Right ventricle myocardium superior (tissue), 1 donor: ENCODE measurements at places on chromosomes 13 and 19. TPM values are rescaled to one million over a fixed set of nuclear protein-coding genes. Genes with fewer than 3 reads are reported as not detected.
A peak's percentile ranks its signal among the peaks of the same experiment; 100 is the strongest.

Gene FREM2
- 0.03 TPM for total RNA-seq

Gene SLITRK6
- 0.83 TPM for total RNA-seq

Gene PRKCG
- total RNA-seq, result not detected

GRCh38 chr19:51811344-51811743 is 16.4 kb downstream of the FPR3 start:
- peak; percentile 61 for DNase-seq

GRCh38 chr19:3691372-3691716 is 8.9 kb downstream of the PIP5K1C start:
- DNase-seq, result no peak

DNA sequence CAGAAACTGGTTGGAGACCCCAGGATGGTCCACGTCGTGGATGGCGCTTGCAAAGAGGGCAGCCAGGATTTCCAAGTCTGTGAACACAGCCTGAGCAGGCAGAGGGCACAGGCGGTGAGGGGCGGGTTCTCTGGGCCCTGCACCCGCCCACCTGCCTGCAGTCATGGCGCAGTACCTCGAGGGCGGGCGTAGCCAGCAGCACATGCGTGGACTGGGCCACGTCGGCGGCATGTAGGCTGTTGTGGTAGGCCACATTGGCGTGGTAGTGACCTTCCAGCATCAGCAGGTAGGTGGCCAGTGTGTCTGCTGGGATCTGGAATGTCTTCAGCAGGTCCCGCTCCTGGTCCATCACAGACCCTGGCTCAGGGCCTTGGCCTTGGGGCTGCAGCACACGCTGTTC is 8.1 kb downstream of the PDE4C start:
- no peak for DNase-seq

DNA sequence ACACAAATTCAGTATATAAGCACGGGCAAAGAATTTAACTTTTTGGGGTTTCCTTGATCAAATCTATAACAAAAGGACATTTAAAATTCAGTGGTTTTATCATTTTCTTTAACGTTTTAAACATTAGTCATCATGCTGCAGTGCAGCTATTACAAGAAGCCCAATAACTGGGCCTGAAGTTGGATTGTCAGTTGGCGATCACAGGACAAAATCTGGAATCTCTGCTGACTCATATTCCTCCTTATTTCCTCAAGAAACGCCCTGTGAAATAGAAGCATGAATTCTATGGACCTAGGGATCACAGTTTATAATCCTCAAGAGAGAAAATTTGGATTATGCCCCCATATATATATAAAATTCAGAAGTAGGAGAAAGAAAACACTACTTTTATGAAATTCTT is 971.6 kb upstream of the MIR17HG start:
- DNase-seq, result no peak

Gene HNRNPA1L2
- 1.5 TPM for total RNA-seq

- no peak for DNase-seq
Measured at GRCh38 chr13:40388617-40389016, 277.8 kb downstream of the FOXO1 start.

DNA sequence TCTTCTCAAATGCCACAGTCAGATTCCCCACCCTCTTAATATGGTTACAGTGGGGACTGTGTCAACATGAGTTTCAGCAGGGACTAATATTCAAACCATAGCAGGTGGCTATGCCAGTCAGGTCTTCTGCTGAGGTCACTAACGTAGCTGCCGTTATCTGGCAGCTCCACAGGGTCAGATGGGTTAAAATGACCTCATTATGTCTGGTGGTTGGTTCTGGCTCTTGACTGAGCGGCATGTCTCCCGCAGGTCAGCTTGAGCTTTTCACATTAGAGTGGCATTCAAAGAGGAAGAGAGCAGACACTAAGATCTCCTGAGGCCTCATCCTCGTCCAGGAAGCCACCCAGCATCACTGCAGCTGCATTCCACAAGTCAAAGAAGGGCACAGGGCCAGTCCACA is 21.4 kb upstream of the IPO5 start:
- DNase-seq, result no peak

GRCh38 chr13:63684822-63685221 is 2269.2 kb upstream of the PCDH20 start:
- no peak for DNase-seq

- DNase-seq, result peak; percentile 69
Measured at GRCh38 chr19:45955905-45956608, 17.6 kb downstream of the NOVA2 start.

Gene SPACA4
- total RNA-seq, result not detected

Gene CYP4F22
- total RNA-seq, result not detected

- no peak for DNase-seq
Measured at GRCh38 chr13:52414963-52415362, 9.0 kb upstream of the THSD1 start.

- no peak for DNase-seq
Measured at GRCh38 chr13:61777899-61778298, 362.2 kb upstream of the PCDH20 start.

Gene ZNF726
- total RNA-seq, result 0.32 TPM

- no peak for DNase-seq
Measured at GRCh38 chr19:17677002-17677401, 11.2 kb downstream of the UNC13A start.

- DNase-seq, result no peak
Measured at GRCh38 chr13:20489185-20489820, 36.4 kb downstream of the CRYL1 start.

Gene TUBA3C
- 0.27 TPM for total RNA-seq

DNA sequence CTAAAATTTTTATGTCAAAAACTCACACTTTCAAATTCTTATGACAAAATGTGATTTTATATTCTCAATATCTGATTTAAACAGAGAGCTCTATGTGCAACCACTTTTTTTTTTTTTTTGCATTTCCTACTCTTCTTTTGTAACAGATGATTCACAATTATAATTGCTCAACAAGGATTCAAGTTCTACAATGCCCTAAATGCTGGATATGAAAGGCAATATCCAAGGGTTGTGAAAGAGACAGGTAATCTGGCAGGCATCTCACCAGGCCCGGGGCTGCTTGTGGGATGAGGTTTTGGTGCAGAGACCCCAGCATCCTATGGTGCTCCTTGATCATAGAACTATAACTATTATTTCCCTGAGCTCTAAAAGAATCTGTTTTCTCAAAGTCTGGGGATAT is 363.6 kb upstream of the NBEA start:
- no peak for DNase-seq

Gene ADGRE3
- total RNA-seq, result not detected

Gene SLC15A1
- not detected for total RNA-seq

- DNase-seq, result no peak
Measured at GRCh38 chr13:76634431-76635191, 251.6 kb downstream of the KCTD12 start.

- DNase-seq, result no peak
Measured at GRCh38 chr13:80924596-80924995, 583.7 kb upstream of the SPRY2 start.

Gene ZFR2
- not detected for total RNA-seq

DNA sequence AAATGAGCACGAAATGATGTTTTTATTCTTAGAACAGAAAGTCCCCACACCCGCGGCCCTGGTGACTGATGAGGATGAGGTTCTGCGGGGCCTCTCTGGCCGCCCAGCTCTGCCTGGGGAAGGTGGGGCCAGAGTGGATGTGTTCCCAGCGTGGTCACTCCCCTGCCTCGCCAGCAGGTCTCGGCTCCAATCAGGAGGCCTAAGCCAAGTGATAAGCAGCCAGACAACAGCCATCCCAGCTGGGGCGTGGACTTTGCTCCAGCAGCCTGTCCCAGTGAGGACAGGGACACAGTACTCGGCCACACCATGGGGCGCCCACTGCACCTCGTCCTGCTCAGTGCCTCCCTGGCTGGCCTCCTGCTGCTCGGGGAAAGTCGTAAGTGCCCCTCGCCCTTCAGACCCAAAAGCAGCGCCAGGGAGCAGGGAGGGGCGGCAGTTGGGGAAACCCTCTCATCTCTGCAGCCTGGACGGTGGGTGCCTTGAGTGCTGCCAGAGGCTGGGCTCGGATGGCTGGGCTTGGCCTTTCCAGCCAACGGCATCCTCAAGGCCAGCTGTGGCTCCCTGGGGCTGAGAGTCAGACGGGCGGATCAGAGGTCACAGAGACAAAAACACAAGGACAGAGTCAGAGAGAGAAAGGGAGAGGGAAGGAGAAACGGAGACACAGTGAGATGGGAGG is at the start of gene F10:
TSS of gene F10 (plus strand) at position 250 of the 676 bp plus-strand sequence. CDS start at position 307, 57 bp downstream.
- DNase-seq, result peak; percentile 85

DNA sequence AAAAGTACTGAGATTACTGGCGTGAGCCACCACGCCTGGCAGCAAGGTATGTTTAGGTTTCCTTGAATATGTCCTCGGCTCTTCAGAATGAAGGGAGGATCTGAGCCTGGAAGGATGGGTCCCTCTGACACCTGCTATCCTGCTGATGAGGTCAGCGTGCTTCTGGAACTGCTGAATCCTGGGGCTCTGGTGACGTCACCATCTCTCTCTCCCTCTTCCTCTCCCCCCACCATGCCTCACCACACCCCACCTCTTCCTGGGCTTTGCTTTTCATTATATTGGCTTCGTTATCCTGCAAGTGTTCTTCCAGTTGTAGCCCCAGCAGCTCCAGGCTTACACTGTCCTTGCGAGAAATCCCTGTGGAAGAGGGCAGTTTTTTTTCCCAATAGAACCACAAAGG is 49.8 kb downstream of the CCNE1 start:
- DNase-seq, result no peak

GRCh38 chr13:99746637-99747402 is 224.7 kb downstream of the ZIC5 start:
- no peak for DNase-seq

GRCh38 chr19:11422163-11423065 is 3.3 kb upstream of the RGL3 start:
- DNase-seq, result peak; percentile 88

GRCh38 chr19:3520166-3521103 is 14.3 kb downstream of the FZR1 start:
- DNase-seq, result no peak

Gene ZNF264
- total RNA-seq, result 18.1 TPM

GRCh38 chr19:40813182-40813581 is 14.2 kb downstream of the EGLN2 start:
- peak; percentile 61 for DNase-seq

DNA sequence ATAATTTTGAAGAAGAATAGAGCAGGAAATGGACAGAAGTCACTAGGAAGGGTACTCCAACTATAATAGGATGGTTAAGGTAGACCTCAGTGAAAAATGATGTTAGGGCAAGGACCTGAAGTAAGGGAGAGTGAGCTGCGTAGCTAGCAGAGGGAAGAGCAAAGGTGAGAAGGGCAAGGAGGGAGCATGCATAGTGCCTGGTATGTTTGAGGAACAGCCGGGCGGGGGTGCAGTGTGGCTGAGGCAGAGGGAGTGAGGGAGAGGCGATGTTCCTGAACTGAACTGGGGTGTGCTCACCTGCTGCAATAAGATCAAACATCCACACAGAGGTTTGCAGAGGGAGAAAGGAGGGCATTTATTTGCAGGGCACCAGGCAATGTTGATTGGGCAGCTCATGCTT is 110.4 kb downstream of the DNAJC15 start:
- DNase-seq, result no peak

DNA sequence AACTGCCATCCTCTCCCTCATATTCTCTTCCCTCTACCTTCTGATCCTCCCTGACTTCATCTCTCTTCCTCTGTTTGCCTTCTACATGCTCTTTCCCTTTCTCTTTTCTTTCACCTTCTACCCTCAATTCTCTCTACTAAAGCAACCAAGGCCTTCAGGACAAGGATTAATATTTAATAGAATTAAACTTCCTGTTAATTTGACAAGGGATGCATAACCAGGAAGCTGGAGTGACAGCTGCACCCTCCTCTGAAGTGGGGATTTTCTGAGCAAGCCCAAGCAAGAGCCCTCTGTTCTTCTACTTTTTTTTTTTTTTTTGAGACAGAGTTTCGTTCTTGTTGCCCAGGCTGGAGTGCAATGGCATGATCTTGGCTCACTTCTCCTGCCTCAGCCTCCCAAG is 63.4 kb upstream of the MED4 start:
- no peak for DNase-seq

DNA sequence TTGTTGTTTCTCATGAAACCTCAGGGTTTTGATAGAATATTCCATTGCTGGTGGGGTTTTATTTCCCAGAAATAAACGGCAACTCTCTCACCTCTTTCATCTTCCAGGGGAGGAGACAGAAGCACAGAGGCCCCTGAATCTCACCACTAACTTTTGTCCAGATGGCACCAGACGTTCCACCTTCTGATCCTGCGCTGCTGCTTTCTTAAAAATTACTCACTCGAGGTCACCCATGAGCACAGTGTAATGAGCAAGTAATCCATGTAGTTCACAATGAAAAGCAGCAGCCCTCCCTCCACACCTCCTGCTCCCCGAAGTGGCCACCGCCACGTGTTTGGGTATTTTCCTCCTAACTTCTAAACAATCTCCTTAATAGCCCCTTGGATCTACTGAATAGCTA is 51.3 kb downstream of the TEX29 start:
- DNase-seq, result no peak

GRCh38 chr19:29566496-29567054 is 39.5 kb upstream of the POP4 start:
- no peak for DNase-seq

Gene C19orf85
- not detected for total RNA-seq

Gene PIH1D1
- 28.1 TPM for total RNA-seq

GRCh38 chr19:43438291-43439031 is 23.8 kb downstream of the TEX101 start:
- peak; percentile 79 for DNase-seq

- no peak for DNase-seq
Measured at GRCh38 chr19:22901431-22902130, 69.5 kb downstream of the ZNF723 start.
